GM13977 (cell line): ENCODE measurements at places on chromosomes 2 and 18.

- DNase-seq = no peak
Observed at GRCh38 chr2:177256695-177257094, 7.8 kb downstream of the NFE2L2 start.

DNA sequence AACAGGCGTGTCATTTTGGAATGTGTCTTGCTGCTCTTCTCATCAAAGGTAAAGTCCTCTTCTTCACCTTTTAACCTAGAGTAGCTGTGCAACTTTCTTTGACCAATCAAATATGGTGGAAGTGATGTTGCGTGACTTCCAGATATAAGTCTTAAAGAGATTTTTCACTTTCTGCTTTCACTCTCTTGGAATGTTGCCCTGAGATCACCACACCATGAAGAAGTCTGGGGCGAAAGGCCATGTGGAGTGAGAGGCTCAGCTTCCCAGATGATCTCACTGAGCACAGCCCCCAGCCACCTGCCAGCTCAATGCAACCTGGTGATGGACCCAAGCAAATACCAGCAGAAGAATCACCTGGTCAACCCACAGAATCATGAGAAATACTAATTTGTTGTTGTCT lies 7.1 kb upstream of the GALNT3 start:
- DNase-seq = no peak

- DNase-seq = no peak
Observed at GRCh38 chr2:65278531-65278981, 50.9 kb downstream of the ACTR2 start.

GRCh38 chr2:218033590-218034496 lies 31.0 kb upstream of the TNS1 start:
- no peak for DNase-seq

GRCh38 chr2:156158808-156159207 lies 173.7 kb downstream of the NR4A2 start:
- DNase-seq = no peak

GRCh38 chr18:70296289-70296688 lies 7.4 kb downstream of the SOCS6 start:
- no peak for DNase-seq

GRCh38 chr18:25724121-25724520 lies 366.3 kb downstream of the SS18 start:
- DNase-seq = no peak
